ENCODE measurements at places on chromosomes 4 and X. TPM values are rescaled to one million over a fixed set of nuclear protein-coding genes. Genes with fewer than 3 reads are reported as not detected.

GRCh38 chr4:138414202-138414601 lies 172.1 kb upstream of the SLC7A11 start:
- DNase-seq = no peak

DNA sequence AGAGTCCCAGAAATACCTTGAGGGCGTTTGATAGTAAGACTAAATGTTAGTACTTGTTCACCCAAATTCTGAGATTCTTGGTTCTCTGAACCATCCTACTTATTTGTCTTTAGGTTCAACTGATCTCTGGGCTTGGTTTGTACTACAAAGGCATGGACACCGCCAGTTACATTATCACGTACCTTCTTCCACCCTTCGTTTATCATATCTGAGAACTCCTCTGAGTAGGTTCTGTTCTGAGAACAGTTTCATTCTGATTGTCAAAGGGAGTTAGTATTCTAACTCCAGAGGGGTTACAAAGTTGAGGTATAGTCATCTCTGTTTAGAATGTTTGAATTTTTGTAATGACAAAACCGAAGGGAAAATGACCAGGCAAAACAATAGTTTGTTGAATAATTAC lies 19.3 kb downstream of the ZFX start:
- DNase-seq = no peak

DNA sequence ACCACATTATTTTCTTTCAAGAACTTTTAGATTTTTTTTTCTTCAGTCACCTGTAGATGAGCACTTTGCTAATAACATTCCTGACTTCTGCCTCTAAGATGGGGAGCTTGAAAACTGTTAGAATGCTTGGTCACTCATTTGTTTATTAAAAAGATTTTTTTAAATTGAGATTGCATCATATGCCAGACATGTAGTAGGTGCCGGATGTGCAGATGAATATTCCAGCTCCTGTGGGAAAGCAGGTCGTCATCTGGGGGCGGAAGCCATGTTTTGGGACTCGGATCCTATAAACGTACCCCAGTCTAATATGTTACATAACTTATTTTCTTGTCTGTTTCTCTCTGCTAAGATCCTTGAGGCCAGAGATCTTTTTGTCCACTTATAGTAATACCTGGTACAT lies 236.8 kb downstream of the ARHGAP10 start:
- no peak for DNase-seq

- DNase-seq = no peak
These were observed 8.2 kb downstream of the MSANTD1 start for GRCh38 chr4:3257103-3257555.

Gene CLCN5
- 12.6 TPM for total RNA-seq

Gene RPA4
- total RNA-seq = 0.73 TPM
